ENCODE measurements at places on chromosomes 12 and 14. TPM values are rescaled to one million over a fixed set of nuclear protein-coding genes. Genes with fewer than 3 reads are reported as not detected.

DNA sequence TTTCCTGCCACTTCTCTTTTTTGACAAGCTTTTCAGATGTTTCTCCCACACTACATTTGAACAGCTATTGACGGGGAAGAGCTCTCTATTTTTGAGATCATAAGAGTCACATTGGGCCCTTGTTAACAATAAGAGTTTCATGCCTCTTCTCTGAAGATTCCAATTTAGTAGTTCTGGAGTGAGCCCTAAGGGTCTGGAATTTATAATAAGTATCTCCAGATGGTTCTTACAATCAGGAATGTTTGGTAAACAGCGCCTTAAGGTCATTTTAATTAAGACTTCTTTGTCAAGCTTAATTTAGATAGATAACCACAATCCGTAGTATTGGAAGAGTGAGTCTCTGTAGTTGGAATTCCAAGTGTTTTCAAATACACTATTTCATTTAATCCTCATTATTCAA is 60.6 kb upstream of the HECTD1 start:
- no peak for DNase-seq

- DNase-seq: no peak
Observed at GRCh38 chr12:79844693-79845092, 90.2 kb downstream of the PPP1R12A start.

DNA sequence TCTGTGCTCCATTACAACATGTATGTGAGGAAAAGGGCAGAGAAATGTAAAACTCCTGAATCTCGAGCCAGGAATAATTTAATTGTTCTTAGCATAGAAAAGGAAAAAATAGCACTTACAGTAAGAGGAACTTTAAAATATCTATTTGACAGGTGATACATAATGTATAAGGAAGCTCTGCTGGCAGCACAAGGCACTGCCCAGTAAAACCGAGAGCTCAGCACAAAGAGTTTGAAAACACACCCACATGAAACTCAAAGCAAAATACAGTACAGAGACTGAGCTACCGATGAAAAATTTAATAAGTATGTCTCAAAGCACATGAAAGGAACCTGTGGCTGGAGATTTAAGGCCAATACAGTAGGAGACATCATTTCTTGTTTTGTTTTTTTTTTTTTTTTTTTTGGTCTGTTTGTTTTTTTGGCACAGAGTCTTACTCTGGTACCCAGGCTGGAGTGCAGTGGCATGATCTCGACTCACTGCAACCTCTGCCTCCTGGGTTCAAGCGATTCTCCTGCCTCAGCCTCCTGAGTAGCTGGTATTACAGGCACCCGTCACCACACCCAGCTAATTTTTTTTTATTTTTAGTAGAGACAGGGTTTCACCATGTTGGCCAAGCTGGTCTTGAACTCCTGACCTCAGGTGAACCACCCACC is 19.2 kb downstream of the CLIP1 start:
- no peak for DNase-seq

GRCh38 chr12:118035190-118036041 is 18.9 kb downstream of the RFC5 start:
- no peak for DNase-seq

DNA sequence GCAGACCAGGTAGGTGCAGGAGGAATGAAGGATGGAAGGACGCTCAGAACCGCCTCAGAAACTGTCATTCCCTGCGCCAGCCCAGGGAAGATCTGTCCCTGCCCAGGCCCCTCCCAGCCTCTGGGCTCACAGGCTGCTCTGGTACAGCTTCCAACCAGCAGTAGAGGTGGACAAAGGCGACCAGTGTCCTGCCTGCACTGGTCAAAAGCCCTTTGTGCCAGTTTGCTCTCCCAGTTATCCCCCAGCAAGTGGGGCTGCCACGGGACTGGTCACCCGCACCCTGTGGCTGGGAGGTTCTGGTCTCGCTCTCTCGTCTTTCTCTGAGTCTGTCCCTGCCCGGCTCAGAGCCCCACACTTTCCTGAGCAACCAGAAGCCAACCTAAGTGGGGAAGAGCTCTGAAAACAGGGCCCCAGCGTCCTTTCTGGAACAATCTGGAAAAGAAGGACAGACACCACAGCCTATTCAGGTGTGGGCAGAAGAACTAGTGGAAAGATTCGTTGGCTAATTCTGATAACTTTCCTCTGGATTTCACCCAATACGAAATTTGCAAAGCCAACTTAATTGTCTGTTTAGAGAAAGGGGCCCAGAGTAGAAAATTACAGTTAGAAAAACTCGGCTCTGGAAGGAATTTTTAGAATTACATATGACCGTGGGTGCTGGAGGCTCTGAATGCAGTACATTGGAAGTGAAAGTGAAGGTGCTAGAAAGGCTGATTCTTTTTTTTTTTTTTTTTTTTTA is 21.7 kb downstream of the SNRNP35 start:
- no peak for DNase-seq

- DNase-seq: no peak
Observed at GRCh38 chr14:86022031-86022629, 492.2 kb downstream of the FLRT2 start.

GRCh38 chr12:113133036-113133435 is 2.5 kb downstream of the RASAL1 start:
- no peak for DNase-seq

DNA sequence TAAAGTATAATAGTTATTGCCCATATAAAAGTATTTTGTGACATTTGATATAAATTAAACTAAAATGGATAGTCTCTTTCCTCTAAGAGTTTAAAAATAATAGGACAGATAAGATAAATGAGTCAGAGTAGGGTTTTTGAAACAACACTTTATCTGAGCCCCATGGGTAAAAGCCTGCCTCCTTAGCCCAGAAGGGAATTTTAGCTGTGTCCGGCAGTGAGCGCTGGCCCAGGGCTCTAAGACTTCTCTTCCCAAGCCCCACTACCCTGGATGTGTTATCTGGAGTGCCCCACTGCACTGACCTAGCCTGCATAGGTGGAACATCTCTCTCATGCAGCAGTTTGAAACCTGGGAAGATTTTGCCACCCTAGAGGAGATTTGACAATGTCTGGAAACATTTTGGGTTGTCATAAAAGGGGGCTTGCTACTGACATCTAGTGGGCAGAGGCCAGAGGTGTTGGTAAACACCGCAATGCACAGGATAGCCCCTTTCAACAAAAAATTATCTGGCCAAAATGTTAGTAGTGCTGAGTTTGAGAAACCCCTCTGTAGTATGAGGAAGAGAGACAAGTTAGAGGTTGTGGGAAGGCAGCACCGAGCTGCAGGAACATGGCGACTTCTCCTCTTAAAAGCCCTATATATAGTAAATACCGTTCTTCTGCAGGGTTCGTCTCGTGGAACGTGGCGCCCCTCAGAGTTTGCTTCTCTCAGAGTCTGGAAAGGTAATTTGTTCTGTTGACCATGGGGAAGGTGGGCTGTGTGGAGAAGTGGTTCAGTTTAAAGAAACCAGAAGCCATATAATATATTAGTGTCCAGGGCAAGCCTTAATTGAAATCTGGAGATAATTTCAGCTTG is 29.3 kb upstream of the ATF1 start:
- DNase-seq: no peak

GRCh38 chr12:94042321-94042720 is 106.1 kb upstream of the PLXNC1 start:
- DNase-seq: no peak

GRCh38 chr14:37974421-37974820 is 233.3 kb upstream of the SSTR1 start:
- DNase-seq: no peak

GRCh38 chr12:83082690-83083276 is 396.1 kb downstream of the TMTC2 start:
- DNase-seq: no peak

GRCh38 chr12:54173066-54173726 is 15.6 kb downstream of the SMUG1 start:
- DNase-seq: no peak

- DNase-seq: no peak
Observed at GRCh38 chr14:59849411-59850130, 21.0 kb downstream of the RTN1 start.

DNA sequence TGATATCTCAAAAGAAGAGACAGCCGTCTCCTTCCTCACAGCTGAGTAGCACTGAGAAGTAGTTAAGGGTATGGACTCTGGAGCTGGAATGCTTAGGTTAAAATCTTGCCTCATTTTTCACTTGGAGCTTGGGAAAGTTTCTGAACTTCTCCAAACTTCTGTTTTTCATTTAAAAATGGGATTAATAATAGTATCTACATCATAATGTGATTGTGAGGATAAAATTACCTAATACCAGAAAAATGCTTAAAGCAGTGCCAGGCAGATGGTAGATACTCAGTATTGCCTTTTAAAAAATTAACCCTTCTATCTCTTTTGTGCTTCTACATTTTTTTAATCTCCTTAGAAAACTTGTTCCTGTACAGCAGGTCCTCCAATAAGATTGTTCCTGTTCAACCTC is 63.1 kb downstream of the A2M start:
- DNase-seq: no peak

DNA sequence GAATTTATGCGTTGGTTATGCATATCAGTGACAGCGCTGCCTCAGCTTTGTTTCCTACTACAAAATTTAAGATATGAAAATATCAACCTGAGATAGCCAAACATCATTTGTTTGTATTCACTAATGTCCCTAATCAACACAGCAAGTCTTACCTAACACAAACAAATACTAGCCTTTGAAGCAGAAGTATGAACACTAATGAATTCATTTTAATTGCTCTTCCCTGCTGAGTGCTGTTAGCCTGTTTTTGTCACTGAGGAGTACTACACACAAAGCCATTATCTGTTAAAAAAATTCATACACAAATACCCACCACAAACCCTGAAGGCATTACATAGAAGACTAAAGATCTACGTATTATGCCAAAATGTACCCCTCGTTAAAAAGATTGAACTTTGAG is 150.8 kb downstream of the HELB start:
- DNase-seq: no peak

- no peak for DNase-seq
Observed at GRCh38 chr12:113465808-113466453, 5.7 kb downstream of the LHX5 start.

- DNase-seq: no peak
Observed at GRCh38 chr12:113747017-113747416, 219.1 kb downstream of the RBM19 start.

DNA sequence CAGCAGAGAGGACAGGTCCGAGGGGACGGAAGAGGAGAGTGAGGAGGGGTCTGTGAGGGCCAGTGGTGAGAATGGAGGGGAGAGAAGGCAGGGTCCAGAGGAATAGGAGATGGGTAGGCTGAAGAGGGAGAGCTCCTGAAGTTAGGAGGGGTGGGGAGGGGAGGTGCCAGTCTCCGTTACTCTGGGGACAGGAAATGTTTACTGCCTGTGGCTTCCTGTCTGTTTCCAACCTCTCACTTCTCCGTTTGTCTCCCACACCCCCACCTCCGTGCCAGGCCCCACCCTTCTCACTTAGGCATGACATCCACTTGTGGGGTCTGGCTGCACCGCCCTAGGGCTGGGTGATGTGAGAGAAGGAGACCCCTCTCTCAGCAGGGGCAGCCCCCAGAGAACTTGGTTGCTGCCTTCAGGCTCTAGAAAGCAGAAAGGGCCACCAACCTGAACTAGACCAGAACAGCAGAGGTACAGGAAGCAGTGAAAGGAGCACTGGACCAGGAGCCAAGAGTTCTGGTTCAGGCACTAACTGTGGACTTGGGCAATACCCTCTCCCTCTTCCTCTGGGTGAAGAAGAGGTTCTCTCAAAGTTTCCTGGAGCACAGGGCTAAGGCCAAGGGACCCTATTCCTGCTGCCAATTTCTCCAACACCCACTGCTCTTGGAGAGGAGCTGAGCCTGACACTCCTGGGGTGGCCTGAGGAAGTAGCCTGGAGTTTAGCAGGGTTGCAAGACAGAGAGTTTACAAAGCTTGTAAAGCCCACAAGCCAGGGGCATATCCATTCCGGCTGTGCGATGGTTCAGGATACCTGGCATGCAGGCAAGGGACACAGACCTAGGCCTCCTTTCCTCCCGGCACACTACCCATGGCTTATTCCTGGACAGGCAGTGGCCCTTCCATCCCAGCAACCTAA is 5.5 kb downstream of the ITGA5 start:
- peak; percentile 74 for DNase-seq

GRCh38 chr14:71705460-71705859 is 226.8 kb upstream of the RGS6 start:
- no peak for DNase-seq

GRCh38 chr14:90201344-90201743 is 55.0 kb upstream of the PSMC1 start:
- no peak for DNase-seq

DNA sequence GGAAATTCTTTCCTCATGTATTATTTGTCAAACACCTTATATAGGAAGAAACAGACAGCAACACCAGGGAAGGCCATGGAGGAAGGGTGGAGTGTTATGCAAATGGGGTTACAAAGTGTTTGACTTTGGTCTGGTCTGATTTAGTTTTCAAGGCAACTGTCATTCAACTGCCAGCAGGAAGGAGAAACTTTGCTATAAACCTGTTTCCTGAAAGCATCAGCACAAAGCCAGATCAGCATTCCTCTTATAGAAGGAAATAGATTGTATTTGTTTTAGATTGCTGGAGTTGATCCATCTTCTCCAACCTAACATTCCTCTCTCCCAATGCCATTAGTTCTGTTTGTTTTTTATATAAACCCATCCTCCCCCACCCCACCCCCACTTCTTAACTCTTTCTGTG is 65.7 kb downstream of the STAB2 start:
- DNase-seq: no peak

- DNase-seq: no peak
Observed at GRCh38 chr12:25659621-25660020, 106.5 kb upstream of the LMNTD1 start.

GRCh38 chr14:51081209-51081608 is 13.7 kb downstream of the TRIM9 start:
- DNase-seq: no peak

GRCh38 chr14:85024931-85025330 is 505.0 kb upstream of the FLRT2 start:
- no peak for DNase-seq

DNA sequence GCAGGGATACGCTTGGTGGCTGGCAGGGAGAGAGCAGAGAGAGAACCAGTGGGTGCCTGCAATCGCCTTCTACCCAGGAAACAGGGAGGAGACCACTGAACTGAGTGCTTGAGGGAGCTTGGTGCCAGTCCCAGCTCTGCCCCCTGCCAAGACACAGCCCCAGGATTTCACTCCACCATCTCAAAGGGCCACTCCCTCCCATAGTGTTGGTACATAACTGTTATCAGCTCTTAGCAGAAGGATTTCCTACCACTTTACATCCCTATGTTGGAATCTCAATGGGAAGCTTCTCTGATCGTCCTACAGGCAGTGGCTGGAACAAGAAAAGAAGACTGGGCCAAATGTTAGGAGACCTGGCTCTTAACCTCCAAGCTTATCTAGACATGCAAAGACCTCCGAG is 157.4 kb upstream of the FOXN3 start:
- no peak for DNase-seq

PRB2 gene
- not detected for total RNA-seq

SYNDIG1L gene
- 0.69 TPM for total RNA-seq

KRT75 gene
- 5.2 TPM for total RNA-seq

GLIPR1L1 gene
- total RNA-seq: not detected

DIO3 gene
- 2.3 TPM for total RNA-seq

ANO2 gene
- 0.76 TPM for total RNA-seq

MDM2 gene
- 50.0 TPM for total RNA-seq

ADAMTS20 gene
- not detected for total RNA-seq

GPR84 gene
- not detected for total RNA-seq

LPAR5 gene
- total RNA-seq: 11.6 TPM

TAS2R42 gene
- total RNA-seq: not detected

CLEC4A gene
- total RNA-seq: 0.62 TPM

FGF6 gene
- not detected for total RNA-seq

RFX4 gene
- total RNA-seq: not detected
